Spinal cord (tissue), 10 donors: ENCODE measurements at places on chromosomes 6 and 20. TPM values are rescaled to one million over a fixed set of nuclear protein-coding genes. Genes with fewer than 3 reads are reported as not detected.

The TMEM200A gene
- 12.4 TPM for polyA plus RNA-seq

The AKAP12 gene
- polyA plus RNA-seq, result 102 TPM

The GSTA2 gene
- polyA plus RNA-seq, result not detected

The COL19A1 gene
- 1.4 TPM for polyA plus RNA-seq

The MOCS3 gene
- polyA plus RNA-seq, result 5.8 TPM

The HLA-DRB1 gene
- polyA plus RNA-seq, result 3.5 TPM

The PPIL6 gene
- polyA plus RNA-seq, result 12.8 TPM
